ENCODE measurements at places on chromosomes 2 and 18.

DNA sequence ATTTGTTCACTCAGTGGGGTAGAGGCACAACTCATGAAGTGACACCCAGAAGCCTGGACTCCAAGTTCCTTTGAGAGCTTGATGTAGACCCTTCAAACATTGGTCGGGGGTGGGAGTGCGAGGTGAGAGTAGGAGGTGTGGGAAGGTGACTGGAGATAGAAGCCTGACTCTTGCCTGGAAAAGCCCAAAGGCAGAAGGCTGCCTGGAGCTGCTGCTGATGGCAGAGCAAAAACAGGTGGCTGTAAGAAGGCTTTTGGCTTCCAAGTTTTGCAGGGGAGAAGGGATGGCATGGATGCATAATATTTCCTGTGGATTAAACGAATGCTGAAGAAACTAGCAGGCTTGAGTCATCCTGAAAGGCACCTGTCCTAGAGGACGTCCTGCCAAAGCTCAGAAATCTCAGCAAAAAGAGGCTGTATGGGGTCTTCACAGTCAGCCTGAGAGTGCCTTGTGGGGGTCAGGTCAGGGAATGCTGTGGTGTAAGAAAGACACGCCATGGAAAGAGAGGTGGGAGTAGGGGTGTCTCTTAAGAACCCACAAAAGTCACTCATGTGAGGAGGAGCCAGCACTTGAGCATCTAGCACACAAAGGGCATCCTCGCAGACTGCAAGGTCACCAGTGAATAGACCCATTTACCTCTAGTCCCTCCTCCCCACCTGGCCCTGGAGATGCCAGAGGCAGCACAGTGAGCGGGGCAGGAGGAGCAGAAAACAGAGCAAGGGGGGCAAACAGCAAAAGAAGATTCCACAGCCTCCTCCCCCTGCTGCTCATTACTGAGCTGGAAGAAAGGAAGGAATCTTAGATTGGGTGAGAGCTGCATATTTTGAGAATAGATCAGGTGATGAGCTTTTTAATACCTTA, 37.5 kb downstream of the FASTKD2 start:
- no peak for DNase-seq

GRCh38 chr2:226023383-226023782, 623.9 kb downstream of the NYAP2 start:
- peak; percentile 33 for DNase-seq

DNA sequence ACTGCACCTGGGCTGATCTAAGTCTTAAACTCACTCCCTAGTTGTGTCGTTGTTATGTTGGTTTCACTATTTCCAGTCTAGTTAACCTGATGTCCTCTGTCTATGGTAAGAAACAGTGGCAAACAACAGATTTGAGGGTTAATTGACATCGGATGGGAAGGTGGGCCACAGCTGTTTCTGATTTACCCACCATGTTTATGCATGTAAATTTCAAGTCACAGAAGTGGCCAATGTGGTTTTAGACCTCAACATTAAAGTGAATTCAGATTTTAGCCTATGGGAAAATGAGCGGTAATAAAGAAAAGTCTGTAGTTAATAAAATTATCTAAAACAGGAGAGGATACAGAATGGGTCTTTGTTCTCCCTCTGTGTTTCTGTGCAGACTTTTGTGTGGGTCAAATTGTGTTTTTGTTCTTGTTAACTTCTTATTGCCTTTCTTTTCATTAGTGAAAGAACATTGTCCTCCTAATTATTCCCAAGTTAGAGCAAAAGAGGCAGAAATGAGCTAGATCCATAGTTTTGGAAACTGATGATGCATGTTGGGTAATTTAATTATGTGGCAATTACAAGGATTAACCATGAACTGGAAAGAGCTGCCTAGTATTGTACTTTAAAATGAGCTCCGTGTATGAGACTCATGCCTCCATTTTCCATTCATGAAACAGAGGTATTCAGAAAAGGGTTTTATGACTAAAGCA, 83.2 kb downstream of the LAMA3 start:
- DNase-seq: no peak

DNA sequence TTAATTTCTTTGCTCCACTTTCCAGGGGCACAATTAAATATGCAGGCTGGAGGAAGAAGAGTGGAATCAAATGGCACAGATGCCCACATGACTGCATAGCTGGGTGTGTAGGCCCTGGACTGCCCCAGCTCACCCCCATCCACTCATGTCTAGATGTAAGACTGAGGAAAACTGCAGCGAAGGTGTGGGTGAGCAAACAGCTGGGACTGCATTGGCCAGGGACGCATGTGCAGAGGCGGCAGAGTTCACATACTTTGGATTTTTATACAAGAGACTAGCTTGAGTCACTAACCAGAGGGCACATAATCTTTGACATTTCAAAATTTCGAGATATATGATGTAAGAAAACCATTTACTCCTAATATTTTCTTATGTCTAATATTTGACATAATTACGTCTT, 60.1 kb downstream of the SPIRE1 start:
- DNase-seq: no peak

GRCh38 chr18:68489013-68489792, 225.7 kb downstream of the TMX3 start:
- DNase-seq: peak; percentile 45

DNA sequence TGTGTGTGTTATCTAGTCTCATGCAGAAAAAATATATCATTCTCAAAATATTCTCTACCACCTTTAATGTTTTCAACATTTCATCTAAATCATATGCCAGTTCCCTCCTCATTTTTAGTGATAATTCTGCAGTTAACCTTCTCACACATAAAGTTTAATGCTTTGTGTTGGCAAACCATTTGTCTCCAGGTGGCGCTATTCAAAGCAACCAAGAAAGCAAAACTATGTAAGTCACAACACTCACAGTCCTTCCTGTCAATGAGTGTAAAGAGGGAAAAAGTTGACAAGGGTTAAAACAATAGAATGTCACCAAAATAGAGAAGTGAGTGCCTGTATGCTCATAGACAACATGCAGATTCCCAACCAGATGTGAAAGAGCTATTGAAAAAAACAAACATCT, 961.6 kb upstream of the LRRTM1 start:
- peak; percentile 2 for DNase-seq

GRCh38 chr2:38492042-38492615, 110.6 kb downstream of the HNRNPLL start:
- DNase-seq: no peak

DNA sequence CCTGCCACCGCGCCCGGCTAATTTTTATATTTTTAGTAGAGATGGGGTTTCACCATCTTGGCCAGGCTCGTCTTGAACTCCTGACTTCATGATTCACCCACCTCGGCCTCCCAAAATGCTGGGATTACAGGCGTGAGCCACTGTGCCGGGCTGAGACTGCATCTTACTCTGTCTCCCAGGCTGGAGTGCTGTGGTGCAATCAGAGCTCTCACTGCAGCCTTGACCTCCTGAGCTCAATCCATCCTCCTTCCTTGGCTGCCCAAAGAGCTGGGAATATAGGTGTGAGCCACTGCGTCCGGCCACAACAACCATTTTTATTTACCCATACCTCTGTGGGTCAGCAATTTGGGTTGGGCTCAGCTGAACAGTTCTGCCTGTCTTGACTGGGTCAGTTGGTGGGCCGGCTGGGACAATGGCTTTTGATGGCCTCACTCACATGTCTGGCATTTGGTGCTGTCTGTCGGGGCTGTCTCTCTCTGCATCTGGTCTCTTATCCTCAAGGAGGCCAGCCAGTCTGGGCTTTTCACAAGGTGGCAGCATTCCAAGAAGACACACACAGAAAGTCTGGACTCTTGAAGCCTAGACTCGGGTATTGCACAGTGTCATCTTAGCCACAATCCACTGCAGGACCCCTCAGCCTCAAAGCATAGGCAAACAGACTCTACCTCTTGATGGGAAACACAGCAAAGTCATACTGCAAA, 116.8 kb upstream of the GATA6 start:
- DNase-seq: no peak

DNA sequence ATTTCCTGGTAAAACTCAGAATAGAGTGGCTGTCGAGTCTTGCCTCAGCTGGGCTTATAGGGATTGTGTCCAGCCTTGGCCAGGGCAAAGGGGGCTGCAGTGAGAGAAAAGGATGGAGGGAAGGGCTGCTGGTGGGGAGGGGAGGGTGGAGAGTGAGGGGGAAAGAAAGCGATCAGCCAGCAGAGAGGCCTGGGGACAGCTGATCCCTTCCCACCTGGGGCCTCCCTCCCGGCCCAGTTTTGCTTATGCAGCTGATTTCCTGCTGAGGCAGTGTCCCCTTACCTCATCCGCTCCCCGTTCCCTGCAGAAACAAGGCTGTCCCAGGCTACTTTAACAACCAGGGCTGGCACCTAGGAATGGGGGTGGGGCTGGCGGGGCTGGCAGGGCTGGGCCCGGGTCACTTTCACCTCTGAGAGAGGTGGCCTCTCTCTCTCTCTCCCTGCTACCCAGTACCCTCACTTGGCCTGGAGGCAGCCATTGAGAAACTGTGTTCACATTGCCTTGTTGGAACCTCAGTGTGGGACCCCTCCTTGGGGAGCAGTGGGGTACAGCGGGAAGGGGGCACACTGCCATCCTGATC, 12.2 kb upstream of the GMPPA start:
- no peak for DNase-seq

Data from iPS DF 19.7 (cell line).